ENCODE measurements at places on chromosomes 2 and 18.

- DNase-seq = no peak
Measured at GRCh38 chr18:79904357-79905147, 46.9 kb downstream of the SLC66A2 start.

GRCh38 chr2:43019536-43020183 is 206.7 kb downstream of the ZFP36L2 start:
- DNase-seq = no peak

- DNase-seq = no peak
Measured at GRCh38 chr18:60538891-60539290, 166.3 kb upstream of the MC4R start.

DNA sequence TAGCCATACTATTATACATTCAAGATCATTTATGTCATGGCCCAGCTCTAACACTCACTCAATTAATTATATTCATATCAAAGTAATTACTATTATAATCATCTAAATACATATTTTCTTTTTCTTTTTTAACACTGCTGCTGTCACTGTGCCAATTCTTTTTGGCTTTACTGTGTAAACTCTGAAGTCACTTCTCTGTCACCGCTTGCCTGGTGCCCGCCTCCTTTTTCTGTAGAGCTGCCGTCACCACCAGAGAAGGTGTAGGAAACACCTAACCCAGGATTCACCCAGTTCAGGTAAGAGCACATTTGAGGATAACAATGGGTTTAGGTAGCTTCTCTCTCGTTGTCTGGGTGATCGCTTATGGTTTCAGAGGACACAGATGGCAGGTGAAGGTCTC is 93.3 kb downstream of the AOX1 start:
- DNase-seq = no peak

- DNase-seq = no peak
Measured at GRCh38 chr2:229273006-229273722, 2.1 kb upstream of the PID1 start.

DNA sequence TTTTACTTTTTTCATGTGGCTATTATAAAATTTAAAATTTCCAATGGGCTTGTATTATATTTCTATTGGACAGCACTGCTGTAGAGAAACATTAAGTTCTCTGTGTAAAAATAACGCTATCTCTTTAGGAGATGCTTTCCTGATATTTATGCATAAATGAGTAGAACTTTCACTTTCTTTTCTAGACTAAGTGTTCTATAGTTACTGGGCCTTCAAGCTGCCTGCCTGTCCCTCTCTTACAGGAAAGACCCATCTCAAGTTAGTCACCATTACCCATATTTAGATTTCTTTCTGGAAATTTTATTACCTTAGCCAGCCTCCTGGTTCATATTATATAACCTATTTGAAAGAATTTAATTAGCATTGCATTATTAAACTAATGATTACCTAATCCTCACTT is 4.8 kb downstream of the ITGA4 start:
- DNase-seq = no peak

GRCh38 chr2:195561116-195561921 is 95.7 kb upstream of the SLC39A10 start:
- DNase-seq = no peak

GRCh38 chr18:11506856-11507255 is 102.5 kb upstream of the SLC35G4 start:
- no peak for DNase-seq

- no peak for DNase-seq
Measured at GRCh38 chr18:1618364-1618763, 713.7 kb downstream of the ADCYAP1 start.

DNA sequence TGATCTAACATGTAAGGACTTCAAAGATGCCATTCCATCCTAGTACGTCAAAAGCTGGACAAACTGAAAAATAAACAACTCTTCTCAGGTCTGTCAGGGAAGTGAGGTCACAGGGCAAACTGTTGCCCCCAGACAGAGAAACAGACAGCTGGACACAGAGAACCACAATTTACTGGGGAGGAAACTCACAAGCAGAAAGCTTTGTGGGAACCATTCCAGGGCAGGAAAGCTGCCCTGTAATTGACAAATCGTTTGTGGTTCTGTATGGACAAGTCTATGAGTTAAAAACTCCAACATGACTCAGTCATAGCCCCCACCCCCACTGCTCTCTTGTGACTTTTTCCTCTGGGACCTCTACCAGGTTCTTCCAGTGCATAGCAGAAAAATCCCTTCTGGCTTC is 28.4 kb downstream of the MCEE start:
- DNase-seq = no peak

- DNase-seq = no peak
Measured at GRCh38 chr2:215577356-215577755, 141.5 kb upstream of the FN1 start.

- no peak for DNase-seq
Measured at GRCh38 chr2:236240228-236240990, 23.8 kb downstream of the ASB18 start.

DNA sequence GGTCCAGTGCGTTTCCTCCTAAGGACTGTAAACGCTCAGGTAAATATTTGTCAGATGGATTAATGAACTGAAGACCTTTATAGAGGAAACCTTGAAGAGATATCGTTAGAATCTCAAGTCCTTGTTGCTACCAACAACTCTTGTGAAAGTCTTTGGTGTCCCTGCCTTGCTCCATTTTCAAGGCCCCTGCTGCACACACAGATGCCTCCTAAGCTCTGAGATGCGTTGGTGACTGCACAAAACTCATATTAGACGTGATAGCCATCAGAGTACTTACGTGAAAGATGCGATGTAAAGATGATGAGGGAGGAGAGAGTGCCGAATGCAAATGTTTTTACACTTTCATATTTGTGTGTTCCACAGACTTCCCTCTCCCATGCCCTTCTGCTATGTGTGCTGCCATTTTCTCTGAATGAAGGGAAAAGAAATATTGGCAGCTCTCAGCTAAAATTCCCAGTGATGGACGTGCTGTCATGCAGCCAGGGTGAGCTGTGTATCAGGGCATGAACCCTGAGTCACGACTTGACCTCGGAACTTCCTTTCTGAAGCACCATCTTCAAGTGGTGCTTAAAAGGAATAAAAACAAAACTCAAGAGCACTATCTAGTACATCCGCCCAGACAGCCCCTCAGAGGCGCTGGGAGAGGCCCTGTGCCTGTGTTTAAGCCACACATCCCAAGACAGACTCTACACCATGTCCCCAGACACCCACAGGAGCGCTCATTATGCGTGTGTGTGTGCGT is 117.4 kb downstream of the FAM210A start:
- no peak for DNase-seq

DNA sequence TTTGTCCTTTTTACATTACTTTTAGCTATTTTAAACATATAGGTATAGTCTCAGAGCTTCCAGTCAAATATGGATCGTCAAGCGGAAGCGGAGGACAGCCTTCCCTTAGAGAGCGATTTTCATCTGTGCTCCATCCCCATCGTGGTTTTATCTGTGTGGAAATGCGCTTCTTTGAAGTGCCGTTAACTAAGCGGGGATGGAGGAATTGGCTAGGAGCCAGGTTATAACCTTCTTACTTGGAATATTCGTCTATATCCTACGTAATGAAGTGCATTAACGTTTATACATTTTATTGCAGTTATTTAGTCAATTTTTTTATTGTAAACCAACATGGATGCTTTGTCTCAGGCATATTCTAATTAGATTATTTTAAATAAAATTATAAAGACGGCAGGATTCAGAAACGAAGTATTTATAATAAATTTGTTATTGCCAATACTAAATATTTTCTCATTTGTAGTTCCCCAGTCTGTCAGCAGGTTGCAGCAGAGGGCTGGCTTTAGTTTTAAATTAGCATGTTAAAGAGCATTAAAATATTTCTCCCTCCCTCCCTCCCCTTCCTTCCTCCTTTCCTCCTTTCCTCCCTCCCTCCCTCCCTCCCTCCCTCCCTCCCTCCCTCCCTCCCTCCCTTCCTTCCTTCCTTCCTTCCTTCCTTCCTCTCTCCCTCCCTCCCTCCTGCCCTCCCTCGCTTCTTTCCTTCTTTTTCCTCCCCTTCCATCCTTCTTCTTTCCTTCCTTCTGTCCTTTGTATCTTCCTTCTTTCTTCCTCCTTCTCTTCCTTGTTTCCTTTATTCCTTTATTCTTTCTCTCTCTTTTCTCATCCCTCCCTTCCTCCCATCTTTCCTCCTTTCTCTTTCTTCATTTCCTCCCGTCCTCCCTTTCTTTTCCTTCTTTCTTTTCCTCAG is 80.6 kb upstream of the DOCK10 start:
- peak; percentile 29 for DNase-seq

- peak; percentile 10 for DNase-seq
Measured at GRCh38 chr2:109129356-109129920, 433 bp downstream of the SH3RF3 start.

- no peak for DNase-seq
Measured at GRCh38 chr2:207502577-207503198, 27.1 kb upstream of the CREB1 start.

DNA sequence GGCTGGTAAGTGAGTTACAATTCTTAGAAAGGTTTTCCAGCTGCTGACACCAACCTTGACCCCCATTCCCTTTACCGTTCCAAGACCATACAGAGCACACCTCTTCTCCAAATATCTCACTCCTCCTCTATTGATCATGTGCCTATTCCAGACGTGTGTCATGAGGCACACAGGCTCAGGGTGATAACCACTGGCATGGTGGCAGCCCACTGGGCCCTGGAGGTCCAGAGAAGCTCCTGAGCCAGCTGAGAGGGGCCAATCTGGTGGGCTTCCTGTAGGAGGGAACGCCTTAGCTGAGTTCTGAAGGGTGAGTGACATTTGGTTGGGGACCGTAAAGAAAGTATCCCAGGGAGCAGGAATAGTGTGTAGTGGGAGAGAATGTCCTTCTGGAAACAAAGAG is 28.3 kb downstream of the ZAP70 start:
- DNase-seq = no peak

DNA sequence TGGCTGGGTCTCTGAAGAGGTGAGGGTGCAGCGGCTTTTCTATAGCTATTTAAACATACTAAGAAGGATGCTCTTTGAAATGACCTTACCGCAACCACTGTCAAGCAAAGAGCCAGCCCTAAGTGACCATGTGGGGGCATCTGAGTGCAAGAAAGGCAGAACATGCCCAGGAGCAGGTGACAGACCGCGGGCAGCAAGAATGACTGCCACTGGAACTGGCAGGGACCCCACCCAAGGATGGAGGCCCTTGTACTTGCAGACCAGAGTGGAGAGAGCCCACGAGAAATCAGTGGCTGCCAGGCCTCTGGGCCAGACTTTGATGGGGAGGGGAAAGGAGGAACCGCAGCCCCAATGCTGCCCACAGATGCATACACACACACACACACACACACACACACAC is 33.1 kb downstream of the DNMT3A start:
- DNase-seq = no peak

GRCh38 chr2:17298453-17298852 is 219.8 kb downstream of the RAD51AP2 start:
- no peak for DNase-seq

- DNase-seq = no peak
Measured at GRCh38 chr2:10487081-10487740, 39.1 kb upstream of the ODC1 start.

DNA sequence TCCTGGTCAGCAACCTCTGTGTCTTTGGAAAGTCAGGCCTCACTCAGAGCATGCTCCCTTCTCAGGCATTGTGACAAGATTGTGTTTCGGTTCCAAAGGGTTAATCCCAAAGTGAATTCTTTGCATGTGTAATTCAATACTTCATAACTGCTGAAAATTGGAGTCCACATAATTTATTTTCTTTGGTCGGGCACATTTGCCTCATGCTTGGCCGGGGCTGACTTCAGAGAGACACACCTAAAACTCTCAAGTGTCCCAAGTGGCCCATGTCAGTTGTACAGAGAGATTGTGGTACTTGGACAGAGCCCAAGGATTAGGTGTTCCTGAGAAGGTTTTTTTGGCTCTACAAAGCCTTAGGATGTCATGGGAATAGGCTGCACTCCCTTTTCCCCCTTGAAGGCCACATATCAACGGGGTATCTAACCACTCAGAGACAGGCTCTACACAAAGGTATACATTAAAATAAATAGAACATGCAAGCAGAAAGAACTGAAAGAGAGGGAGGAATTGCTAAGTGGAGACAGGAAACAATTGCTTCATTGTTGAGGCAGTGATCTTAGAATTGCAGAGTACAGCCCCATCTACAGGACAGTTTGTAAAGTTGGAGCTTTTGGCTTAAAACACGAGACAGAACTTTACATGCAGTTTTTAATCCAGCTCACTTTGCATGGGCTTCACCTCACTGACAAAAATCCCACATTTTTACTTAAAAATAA is 1232.3 kb upstream of the ZEB2 start:
- peak; percentile 3 for DNase-seq

- no peak for DNase-seq
Measured at GRCh38 chr2:8039732-8040131, 642.1 kb upstream of the ID2 start.

DNA sequence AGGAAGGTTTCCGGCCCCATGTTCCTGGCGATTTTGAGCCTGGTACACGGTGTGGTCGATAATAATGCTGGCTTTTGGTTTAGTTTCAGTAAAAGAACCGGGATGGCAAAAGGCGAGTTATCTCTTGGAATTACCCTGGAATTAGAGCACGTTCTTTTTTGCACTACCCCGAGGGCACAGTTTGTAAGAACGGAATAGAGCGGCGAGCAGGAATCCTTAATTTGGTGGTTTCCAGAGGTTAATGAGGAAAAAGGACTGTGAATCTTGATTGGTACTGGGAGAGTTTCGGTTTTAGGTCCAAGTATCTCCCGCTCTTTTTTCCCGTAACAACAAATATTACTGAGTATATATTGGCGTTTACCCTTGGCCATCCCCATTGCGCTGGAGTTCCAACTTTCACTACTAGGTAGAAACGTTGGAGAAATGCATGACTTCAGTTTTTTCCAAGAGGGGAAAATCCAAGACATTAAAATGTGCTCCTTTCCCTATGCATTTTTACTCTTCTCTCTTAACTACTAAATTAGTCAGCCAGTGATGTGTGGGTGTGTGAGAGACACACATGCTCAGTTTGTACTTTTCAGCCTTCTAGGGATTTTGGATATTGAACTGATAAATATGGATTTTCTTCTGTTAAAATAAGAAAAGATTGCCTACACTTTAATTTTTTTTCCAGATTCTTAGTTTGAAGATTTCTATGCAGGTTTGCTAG is 160.8 kb downstream of the AGPS start:
- DNase-seq = no peak

- DNase-seq = no peak
Measured at GRCh38 chr18:34866739-34867138, 156.6 kb downstream of the DTNA start.

GRCh38 chr18:26621161-26622026 is 73.0 kb upstream of the KCTD1 start:
- peak; percentile 41 for DNase-seq

DNA sequence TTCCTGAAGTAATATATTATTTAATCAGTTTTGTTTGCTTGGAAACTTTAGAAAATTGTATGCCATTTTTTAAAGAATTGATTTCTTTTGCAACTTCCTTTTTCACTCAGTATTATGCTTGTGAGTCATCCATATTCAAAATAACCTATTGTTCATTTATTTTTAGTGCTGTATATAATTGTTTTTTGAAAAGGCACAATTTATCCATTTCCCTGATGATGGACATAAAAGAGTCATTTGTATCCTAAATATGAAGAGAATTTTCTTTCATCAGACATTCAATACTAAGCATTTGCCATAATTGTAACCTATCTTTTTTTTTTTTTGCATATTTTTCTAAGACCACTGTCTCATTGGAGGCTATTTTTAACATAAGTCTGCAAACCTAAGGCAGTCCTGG is 134.1 kb upstream of the SERPINE2 start:
- DNase-seq = no peak

GRCh38 chr2:97546711-97547110 is 43.0 kb downstream of the ANKRD36B start:
- no peak for DNase-seq

GRCh38 chr18:33923980-33924379 is 300.7 kb downstream of the NOL4 start:
- no peak for DNase-seq
